ENCODE measurements at places on chromosomes 5 and 9.

DNA sequence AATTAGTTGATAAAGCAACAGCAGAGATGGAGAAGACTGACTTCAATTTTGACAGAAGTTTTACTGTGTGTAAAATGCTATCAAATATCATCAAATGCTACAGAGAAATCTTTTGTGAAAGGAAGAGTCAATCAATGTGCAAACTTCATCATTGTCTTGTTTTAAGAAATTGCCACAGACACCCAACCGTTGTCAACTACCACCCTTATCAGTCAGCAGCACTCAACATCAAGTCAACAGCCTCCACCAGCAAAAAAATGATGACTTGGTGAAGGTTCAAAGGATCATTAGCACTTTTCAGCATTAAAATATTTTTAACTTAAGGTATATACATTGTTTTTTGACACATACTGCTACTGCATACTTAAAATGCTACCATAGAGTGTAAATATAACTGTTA is 888.8 kb downstream of the CDH18 start:
- no peak for DNase-seq

- no peak for DNase-seq
These were observed 65.7 kb upstream of the ZNF462 start for GRCh38 chr9:106797299-106797698.

GRCh38 chr9:105062222-105062855 is 134.4 kb upstream of the ABCA1 start:
- no peak for DNase-seq

GRCh38 chr5:35377653-35378052 is 147.4 kb upstream of the PRLR start:
- no peak for DNase-seq

GRCh38 chr9:134304690-134305089 is 21.6 kb upstream of the RXRA start:
- no peak for DNase-seq

- DNase-seq = no peak
These were observed 269.5 kb downstream of the ARHGEF28 start for GRCh38 chr5:73895471-73895870.

DNA sequence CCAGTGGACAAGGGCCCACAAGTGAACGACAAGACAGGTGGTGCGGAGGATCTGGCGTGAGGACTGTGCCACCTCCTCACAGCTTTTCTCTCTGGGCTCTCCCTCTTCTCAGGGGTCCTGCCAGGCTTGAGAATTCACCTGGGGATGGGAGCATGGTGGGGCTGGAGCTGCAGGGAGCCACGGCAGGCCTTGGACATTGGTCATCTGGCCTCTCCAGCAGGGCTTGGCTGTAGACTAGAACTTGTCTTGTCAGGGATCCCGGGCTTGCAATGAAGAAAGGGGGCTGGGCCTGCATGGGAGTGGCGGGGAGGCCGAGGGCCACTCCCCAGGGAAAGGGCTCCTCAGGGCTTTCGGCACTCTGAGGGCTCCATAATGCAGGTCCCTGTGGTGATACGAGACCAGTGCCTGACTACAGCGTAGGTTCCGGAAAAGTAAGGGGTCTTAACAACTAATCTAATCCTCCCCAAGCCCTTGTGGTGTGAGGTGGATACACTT is 126.7 kb downstream of the MACROH2A1 start:
- no peak for DNase-seq

DNA sequence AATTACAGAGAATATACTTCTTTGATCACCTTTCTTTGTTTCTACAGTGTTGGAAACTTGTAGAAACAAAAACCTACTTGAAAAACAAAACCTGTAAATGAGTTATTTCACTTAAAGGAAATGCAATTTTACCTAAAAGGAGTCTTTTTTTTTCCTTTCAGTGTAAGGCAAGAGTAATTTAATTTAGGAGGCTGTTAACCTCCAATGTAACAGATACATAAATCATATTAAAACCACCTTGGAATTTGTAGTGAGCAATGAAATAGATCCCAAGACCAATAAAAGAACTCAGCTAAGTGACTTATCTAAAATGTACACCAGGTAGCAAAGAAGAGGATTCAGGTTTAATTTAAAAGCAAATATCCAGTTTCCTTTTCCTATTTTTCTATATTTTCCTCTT is 524.8 kb downstream of the CSNK1G3 start:
- no peak for DNase-seq

- peak; percentile 76 for DNase-seq
These were observed 12.1 kb downstream of the MELK start for GRCh38 chr9:36584620-36585460.

- no peak for DNase-seq
These were observed 84.4 kb upstream of the STARD4 start for GRCh38 chr5:111596705-111597104.

DNA sequence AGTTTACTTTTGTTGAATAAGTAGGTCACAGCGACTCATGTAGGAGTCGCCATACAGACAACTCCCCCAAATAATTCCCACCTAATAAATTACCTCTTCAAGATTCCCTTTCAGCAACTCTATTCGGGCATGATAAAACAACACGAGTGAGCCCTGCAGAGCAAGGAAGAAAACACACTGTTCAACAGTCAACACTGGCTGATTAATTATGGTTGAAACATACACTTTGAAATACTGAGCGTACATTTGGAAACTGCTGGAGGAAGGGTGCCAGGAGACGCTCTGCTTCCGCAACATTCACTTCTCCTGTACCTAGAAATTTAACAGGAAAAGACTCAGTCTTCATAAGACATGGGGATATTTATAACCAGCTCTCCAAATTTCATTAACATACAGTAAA is 117.5 kb downstream of the TTC39B start:
- no peak for DNase-seq

GRCh38 chr5:149946118-149946517 is 1.5 kb upstream of the PDE6A start:
- no peak for DNase-seq

GRCh38 chr9:79471580-79472543 is 99.9 kb upstream of the TLE4 start:
- peak; percentile 20 for DNase-seq

DNA sequence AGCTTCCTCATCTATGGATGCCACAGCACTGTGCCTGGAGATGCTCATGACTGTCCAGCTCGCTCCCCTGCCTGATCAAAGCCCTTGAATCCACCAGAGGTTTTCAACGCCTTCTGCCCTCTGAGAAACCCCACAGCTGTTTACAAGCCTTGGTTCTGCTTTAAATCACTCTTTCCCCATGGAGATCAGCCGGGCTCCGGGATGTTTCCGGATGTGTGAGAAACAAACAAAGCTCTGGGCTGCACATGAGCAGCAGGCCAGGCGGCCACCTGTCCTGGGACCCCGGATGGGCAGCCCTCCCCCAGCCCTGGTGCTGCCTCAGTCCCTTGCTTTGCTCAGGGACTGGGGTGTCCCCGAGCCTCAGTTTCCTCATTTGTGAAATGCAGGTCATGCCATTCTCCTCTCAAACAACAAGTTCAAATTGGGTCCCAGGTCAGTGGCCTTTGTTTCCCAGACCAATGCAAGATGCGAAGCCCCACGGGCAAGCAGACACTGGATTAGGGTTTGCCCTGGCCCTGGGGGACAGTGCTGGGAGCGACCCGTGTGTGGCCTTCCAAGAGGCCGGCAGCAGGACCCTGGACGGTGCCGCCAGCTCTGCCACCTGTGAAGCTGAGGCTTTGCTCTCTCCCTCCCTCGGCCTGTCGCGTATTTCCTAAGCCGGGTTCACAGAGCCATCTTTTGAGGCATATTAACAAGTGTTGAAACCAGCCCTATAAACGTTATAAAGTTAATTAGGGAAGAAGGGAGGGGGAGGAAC is 42.4 kb upstream of the PHYKPL start:
- no peak for DNase-seq

GRCh38 chr5:59234236-59234635 is 651.4 kb downstream of the RAB3C start:
- DNase-seq = no peak

DNA sequence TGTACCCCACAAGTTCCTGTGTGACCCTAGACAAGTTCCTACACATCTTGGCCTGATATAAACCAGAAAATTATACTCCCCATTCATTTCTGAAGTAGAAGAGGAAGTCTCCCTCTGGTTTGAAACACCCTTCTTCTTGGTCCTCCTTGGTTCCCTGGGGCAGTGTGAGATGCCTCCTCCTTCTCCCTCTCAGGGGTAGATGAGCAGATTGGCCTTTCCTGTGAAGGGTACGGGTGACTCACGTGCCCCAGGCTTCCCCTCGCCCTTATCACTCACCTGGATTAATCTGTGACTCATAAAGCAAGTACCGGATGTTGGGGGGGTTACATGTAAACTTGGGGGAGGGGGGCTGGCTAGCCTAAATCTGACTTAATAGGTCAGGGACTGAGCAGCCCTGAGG is 11.1 kb upstream of the AQP3 start:
- DNase-seq = no peak

GRCh38 chr5:99122976-99123375 is 194.2 kb upstream of the CHD1 start:
- DNase-seq = no peak

DNA sequence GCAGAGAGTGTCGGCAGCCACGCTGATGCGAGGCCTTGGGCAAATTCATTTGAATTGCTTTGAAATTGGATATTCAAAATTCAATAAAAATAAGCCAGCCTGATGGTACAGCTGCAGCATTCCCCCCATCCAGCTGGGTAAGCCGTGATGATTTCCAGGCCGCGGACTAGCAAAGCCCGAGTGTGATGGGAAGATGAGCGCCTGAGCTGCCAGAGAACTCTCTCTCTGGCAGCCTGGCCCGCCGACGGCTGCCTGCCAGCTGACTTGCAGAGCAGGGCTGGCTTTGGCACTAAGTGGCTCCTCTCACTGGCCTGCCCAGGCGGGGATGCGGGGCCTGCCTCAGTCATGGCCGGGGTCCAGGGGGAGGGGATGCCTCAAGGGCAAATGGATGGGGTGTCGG is 268.3 kb upstream of the WWC1 start:
- DNase-seq = no peak

DNA sequence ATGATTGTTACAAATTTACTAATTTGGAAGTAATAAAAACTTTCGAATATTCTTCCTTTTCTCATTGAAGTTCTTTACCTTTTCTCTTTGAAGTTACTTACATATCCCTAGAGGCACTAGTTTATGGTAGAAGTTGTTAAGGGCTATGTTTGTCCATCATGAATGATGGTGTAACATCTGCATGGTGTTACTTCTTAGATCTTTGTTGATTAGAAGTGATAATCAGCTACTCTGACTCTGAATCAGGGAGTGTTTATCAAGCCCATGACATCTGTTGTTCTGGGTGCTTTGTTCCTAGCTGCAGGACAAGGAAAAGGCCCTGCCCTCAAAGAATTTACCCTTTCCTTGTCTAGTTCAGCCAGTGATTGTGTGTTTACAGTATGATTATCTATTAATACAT is 32.9 kb downstream of the MAP3K1 start:
- DNase-seq = no peak

All from hepatic stellate cell (primary cell).